Cortex of kidney (tissue), 1 donor: ENCODE measurements at places on chromosomes 2 and 18.

DNA sequence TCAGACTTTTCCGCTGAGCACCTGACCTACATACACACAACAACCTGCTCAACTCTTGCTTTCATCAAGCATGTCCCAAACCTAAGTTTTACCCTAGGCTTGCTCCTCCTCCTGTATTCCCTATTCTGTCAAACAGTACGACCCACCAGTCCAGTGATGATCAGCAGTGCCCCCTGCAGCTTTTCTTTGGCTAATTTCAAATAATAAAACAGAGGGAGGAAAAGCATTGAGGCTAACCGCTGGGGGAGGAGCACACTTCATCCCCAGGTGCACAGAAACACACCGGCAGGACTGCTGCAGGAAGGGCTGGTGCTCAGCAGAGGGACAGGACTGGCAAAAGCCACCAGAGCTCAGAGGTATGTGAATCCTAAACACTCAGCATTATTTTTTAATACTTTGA, 21.2 kb downstream of the E2F6 start:
- no peak for DNase-seq

DNA sequence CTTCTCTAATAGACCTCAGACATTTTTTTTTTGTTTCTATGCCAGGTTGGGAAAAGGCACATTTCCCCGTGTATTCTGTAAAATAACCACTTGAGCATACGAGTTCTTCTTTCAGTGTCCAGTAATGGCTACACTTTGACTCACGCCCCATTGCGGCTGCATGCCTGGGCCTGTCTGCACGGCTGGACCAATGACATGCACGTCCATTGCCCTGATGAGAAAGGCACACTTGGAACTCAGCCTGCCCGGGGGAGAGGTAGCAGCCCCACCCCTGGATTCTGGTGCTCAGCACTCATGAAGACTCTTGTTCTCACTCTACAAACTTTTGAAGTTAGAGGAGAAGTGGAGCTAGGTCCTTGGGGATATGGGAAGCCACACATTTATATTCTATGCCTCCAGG, 5.8 kb downstream of the PCARE start:
- DNase-seq, result no peak

DNA sequence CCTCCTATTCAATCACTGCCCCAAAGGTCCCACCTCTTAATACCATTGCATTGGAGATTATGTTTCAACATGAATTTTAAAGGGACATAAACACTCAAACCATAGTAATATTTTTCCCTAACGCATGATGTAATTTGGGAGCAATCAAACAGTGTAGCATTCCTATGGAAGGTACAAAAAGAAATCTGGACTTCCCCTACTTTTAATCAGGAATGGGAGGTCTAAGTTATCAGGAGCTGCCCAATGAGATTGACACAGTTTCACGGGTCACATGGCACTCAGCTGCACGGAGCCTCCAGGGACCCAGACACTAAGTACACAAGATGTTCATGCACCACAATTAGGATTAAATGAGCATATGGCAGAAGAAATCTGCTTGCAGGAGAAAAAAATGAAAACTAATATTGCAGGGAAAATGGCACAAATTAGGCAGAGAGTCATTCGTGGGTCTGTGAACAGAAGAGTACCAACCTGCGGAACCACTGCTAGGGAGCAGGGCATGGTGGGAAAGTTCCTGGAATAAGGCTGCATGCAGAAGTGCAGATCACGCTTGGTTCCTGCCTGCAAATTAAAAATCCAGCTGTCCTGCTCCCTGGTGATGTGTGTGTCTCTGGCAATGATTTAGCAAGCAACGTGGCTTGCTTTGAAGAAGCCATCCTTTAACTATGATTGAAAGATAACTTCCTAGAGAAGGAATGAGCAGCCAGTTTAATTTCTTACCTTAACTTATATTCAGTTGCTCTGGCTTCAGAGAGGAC, 326.6 kb upstream of the ID2 start:
- no peak for DNase-seq

- DNase-seq, result no peak
Observed at GRCh38 chr2:224190936-224191270, 151.8 kb upstream of the SERPINE2 start.

DNA sequence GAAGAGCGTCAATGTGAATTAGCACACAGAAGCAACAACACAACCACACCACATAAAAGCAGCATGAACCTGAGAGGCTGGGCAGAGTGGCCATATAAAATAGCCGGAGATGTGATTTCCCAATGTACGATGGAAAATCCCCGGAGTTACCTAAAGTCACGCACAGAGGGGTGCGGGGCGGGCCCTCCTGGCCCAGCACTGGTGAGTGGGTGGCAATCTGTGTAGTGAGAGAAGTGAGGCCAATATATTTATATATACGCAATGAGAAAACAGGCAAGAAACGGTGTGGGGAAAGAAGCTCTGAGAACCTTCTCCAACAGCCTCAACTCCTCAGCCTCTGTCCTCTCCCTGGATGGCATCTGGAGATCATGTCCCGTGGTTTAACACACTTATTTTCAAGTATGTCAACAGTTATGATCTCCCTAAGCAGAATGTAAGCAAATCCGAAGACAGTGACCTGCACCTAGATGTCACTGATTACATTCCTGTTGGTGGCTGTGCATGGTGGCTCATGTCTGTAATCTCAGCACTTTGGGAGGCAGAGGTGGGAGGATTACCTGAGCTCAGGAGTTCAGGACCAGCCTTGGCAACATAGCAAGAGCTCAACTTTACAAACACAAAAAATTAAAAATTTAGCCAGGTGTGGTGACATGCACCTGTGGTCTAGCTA, 41.6 kb downstream of the CRACDL start:
- DNase-seq, result no peak

GRCh38 chr2:9799729-9800632, 43.3 kb upstream of the TAF1B start:
- DNase-seq, result no peak

DNA sequence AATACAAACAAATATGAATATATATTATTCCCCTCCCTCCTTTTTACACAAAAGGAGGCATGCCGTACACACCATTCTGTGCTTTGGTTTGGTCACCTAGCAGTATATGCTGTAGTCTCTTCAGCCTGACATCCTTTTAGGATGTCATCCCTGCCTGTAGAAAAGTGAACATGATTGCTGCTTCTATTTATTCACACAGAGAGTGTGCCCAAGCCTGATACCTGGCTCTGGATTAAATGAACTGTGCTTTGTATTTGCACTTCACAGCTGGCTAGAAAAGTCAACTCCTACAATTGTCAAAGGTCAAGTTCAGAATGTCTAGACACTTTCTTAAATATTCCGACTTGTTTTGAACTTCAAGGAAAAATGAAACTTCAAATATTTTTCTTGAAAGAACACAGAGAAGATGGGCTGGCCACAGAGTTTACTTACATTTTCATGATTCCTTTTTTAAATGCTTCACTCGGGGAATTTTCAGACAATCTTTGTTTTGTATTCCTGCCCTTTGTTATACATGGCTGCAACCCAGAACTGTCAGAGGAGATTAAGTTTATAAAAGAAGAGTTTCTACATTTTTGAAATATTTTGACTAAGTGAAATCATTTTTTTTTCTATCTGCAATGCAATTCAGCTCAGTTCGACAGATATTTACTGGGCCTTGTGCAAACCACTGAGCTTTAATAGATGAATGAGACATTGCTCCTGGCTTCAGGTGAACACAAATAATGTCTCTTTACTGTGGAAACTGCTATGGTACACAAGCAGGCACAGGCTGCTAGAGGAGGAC, 33.5 kb downstream of the DAPL1 start:
- no peak for DNase-seq

DNA sequence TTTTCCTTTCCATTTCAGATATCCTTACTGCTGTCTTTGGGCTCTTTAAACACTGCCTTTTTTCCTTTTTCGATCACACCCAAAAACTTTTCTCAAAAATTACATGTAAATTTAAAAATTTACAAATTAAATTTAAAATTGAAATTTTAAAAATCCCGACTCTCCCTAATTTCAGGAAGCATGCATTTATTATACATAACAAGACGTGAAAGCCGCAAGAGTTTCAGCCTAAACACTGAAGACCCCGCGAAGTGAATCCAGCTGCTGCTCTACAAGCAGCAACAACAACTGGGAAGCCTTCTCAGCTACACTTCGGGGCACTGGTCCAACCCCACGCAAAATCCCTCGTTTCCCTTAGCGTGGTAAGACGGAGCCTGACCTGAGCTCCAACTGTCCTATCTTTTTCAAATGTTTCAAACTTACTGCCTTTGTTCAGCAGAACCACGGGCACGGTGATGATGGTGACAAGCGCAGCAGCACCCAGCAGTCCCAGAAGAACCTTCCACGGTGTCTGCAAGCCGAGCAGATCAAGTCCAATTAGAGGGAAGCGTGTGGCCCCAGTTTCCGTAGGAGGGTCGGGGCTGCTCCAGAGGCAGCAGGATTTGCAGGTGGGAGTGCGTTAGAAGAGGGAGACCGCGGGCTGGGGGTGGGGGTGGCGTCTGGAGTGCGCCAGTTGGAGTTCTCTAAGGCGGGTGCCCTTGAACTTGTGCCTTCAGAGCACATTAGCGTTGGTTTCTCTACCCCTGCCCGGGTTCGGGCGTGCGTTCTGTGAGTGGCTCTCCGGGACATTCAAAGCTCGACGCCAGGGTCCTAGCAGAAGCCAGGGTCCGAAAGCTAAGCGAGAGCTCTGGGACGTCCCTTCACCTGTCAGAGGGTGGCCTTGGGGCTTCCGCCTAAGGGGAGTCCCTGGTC, 783 bp downstream of the DPP4 start:
- no peak for DNase-seq

- no peak for DNase-seq
Observed at GRCh38 chr18:49399003-49399402, 61.4 kb downstream of the DYM start.

- no peak for DNase-seq
Observed at GRCh38 chr2:97733341-97734035, 20.1 kb downstream of the ZAP70 start.

- DNase-seq, result no peak
Observed at GRCh38 chr2:218253232-218253625, 7.6 kb upstream of the GPBAR1 start.

- DNase-seq, result no peak
Observed at GRCh38 chr2:43405829-43406228, 179.4 kb upstream of the ZFP36L2 start.

- DNase-seq, result no peak
Observed at GRCh38 chr2:232365621-232366321, 12.8 kb upstream of the ALPP start.

GRCh38 chr2:203361922-203362321, 33.7 kb downstream of the ABI2 start:
- DNase-seq, result no peak

- DNase-seq, result no peak
Observed at GRCh38 chr2:82998781-82999180, 1460.3 kb downstream of the SUCLG1 start.

DNA sequence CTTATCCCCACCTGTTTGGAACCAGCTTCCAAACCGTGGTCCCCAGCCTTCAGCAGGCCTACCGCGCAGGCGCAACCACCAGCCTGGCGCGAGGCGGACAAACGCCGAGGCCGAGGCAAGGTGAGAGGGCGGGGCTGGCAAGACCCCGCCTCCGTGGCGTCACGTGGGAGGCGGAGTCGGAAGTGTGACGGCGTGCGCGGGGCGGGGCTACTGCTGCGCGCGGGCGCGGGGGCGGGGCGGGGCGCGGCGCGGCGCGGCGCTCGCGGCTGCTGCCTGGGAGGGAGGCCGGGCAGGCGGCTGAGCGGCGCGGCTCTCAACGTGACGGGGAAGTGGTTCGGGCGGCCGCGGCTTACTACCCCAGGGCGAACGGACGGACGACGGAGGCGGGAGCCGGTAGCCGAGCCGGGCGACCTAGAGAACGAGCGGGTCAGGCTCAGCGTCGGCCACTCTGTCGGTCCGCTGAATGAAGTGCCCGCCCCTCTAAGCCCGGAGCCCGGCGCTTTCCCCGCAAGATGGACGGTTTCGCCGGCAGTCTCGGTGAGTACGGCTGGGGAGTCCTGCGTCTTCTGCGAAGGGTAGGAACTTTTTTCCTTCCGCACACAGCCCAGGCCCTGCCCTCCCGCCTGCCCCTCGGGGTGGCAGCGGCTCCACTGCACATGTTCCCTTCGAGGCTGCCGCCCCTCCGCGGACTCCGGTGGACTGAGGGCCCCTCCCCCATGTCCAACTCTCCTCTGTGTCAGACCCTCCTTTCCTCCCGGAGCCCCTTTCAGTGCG, at the start of gene EML4:
Gene EML4, plus strand, starts transcription at position 254 of the 774 bp plus-strand sequence. Its CDS starts 259 bp downstream, at position 513.
- no peak for DNase-seq

GRCh38 chr18:59669872-59670657, 27.2 kb downstream of the CCBE1 start:
- no peak for DNase-seq

- no peak for DNase-seq
Observed at GRCh38 chr18:36419188-36419899, 121.8 kb downstream of the FHOD3 start.

GRCh38 chr18:58004317-58004716, 39.7 kb upstream of the NEDD4L start:
- DNase-seq, result no peak

DNA sequence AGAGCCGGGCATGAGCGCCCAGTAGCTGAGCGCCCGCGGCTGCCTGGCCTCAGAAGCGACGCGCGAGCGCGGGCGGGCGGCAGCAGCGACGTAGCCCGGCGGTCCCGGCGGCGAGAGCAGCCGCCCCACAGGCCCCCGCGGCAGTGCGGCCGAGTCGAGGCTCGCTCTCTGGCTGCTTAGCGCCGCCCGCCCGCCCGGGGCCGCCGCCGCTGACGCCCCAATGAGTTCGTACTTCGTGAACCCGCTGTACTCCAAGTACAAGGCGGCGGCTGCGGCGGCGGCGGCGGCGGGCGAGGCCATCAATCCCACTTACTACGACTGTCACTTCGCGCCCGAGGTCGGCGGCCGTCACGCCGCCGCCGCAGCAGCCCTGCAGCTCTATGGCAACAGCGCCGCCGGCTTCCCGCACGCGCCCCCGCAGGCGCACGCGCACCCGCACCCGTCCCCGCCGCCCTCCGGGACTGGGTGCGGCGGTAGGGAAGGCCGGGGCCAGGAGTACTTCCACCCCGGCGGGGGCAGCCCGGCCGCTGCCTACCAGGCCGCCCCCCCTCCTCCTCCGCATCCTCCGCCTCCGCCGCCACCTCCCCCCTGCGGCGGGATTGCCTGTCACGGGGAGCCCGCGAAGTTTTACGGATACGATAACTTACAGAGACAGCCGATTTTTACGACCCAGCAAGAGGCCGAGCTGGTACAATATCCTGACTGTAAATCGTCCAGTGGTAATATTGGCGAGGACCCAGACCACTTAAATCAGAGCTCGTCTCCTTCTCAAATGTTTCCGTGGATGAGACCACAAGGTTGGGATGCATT, 847 bp downstream of the HOXD8 start:
- DNase-seq, result no peak
